ENCODE measurements at places on chromosomes 6 and 20.

DNA sequence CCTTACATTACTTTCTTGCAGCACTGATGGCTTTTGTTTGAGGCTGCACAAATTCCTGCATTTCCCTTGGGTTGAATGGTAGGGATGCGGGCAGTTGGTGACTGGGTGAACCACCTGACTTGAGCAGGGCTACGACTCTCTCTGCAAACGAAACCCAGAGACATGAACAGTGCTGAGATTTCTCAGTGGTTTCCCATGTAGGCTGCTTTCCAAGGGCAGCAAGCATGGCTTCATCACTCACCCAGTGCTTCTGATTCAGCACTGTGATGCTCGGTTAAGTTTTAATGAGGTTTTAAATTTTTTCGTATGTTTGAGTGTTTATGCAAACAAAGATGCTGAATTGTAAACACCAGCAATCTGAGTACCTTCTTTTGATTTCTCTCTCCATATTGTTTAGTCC lies 127.2 kb downstream of the MTHFD1L start:
- DNase-seq, result no peak

DNA sequence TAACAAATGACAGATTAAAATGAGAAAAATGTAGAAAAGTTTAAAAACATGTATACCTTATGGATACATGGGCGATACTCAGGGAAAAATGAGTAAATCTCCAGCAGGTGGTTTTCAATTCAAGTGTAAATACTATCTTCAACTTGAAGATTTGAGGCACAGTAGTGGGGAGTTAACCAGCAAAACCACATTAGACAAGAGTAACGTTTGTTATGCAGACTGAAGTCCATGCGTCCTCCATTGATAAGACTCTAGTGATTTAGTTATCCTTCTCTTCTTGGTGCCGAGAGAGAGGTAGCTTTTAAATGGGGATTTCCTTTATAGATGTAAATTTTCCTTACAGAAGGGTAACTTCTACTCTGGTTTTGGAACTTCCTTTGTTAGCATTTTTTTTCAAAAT lies 28.1 kb downstream of the PCMTD2 start:
- DNase-seq, result no peak

DNA sequence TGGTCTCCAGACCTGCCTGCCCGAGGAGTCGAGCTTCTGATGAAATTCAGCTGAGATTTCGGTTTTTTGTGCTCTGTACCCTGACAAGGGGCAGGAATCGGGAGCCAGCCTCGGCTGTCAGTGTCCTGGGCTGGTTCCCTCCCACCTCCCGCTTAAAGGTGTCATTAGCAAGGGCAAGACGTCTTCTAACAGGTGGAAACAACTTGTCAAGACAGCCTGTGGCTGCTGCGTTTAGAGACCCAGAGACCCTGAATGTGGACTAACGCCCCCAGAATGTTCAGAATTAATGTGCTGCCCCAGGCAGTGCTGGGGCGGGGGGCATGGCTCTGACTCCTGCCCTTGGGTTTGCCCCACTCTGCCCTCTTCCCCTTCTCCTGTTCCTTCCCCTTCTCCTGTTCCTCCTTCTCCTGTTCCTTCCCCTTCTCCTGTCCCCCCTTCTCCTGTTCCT lies 69.7 kb downstream of the PHACTR3 start:
- no peak for DNase-seq

DNA sequence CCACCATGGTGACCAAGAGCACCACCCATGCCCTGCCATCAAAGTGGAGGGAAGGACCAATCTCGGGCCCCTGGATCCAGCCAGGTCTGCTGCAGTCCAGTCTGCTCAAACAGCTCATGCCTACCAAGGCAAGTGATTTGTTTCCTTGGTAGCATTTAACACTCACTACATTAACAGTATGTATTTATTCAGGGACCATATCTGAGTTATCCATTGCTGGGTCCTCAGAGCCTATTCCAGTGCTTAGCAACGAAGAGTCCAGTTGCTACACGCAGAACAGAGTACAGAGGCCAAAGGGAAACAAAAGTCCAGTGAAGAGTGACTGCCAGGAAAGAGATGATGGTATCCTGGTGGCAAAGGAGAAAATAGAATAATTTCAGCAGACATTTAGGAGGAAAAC lies 352.2 kb downstream of the PTPRT start:
- no peak for DNase-seq

DNA sequence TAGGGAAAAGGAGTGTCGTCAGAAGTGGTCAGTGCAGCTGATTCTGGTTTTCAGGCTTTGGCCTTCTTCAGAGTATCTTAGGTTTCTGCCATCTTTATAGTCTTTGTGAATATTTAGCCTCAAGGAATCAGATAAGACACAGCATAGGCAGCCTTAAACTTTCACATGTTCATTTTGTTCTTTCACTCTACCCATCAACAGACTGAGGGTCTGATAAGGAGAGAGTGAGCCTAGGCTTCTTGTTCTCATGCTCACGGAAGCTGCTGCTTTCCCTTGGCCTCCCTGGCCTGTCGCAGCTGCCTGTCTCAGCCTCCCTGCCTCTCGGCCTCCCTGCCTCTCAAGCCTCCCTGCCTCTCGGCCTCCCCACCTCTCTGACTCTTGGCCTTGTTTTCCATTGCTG lies 20.1 kb downstream of the RTF2 start:
- no peak for DNase-seq

DNA sequence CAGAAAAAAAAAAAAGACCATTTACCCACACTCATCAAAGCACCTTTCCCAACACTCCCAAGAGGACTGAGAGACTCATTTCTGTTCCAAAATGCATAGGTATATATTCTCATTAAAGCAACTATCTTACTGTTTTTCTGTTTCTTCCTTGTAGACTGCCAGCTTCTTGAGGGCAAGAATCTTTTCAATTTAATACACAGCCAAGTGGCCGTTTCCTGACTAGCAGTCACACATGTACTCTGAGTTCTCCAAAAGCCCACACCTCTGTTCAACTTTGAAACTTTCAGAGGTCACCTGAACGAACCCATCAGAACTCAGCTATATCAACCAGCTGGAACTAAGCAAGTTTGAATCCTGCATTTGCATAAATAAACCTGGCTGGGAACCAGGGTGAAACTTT lies 92.7 kb downstream of the DTNBP1 start:
- no peak for DNase-seq

All from head of caudate nucleus (tissue), 42 donors.